ENCODE measurements at places on chromosomes 2 and 18. TPM values are rescaled to one million over a fixed set of nuclear protein-coding genes. Genes with fewer than 3 reads are reported as not detected.

GRCh38 chr2:105307146-105307545 lies 22.4 kb downstream of the TGFBRAP1 start:
- DNase-seq: no peak
- H3K36me3 ChIP-seq: peaks cover 15% of the 10 kb centered on the region
- no peak overlapping the region for H3K27ac ChIP-seq
- peaks cover 19% of the 10 kb centered on the region for H3K4me1 ChIP-seq
- H3K27me3 ChIP-seq: no peaks in the 10 kb centered on the region

GRCh38 chr2:3494984-3495666 lies 24.2 kb downstream of the ADI1 start:
- DNase-seq: no peak
- H3K27me3 ChIP-seq: no peaks in the 10 kb centered on the region
- no peak overlapping the region for H3K4me3 ChIP-seq
- H3K4me1 ChIP-seq: no peaks in the 10 kb centered on the region

DNA sequence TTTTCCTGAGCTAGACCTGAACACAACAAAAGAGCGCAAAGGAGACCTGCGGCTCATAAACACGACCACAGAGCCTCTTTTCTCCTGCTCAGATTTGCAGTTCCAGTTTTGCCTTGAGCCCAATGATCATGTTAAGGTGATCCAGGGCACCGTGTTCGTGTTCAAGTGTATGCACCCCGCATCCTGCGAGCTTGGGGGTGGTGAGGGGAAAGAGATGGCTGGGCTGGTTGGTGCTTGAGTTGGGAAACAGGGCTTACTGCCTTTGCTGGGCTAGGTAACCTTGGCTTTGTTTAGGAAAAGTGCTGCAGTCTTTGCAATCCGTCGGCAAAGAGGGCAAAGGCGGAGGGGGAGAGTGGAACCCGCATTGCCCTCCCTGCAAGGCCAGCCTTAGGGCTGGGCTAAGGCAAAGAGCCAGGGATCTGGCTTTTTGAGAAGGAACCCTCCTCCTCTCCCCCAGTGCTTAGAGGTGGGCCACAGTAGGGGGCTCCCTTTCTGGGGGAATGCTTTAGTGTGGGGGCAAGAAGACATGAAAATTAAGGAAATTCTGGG lies 1.3 kb downstream of the HOXD10 start:
- H3K4me3 ChIP-seq: no peak overlapping the region
- H3K27me3 ChIP-seq: peaks cover 83% of the 10 kb centered on the region
- H3K36me3 ChIP-seq: peaks cover 10% of the 10 kb centered on the region
- DNase-seq: no peak

DNA sequence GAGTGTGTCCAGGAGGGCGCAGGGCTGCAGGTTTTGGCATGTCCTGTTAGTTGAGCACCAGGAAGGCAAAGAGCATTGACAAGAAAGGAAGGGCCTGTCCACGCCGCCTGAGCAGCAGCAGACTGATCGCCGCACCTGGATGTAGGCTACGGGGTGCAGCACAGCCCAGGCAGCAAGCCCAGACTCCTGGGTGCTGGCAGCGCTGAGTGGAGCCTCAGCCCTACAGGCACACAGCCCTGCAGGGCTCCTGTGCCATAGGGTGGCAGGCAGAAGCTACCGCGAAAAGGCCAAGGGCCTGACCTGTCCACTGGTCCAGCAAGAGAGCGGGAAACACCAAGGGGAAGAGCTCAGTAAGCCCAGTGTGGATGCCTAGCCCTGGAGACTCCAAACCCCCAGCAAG lies 198.0 kb downstream of the HDAC4 start:
- H3K27ac ChIP-seq: no peak overlapping the region
- H3K4me1 ChIP-seq: peaks cover 26% of the 10 kb centered on the region
- H3K27me3 ChIP-seq: no peaks in the 10 kb centered on the region
- peaks cover 3% of the 10 kb centered on the region for H3K36me3 ChIP-seq
- no peak for DNase-seq

- no peaks in the 10 kb centered on the region for H3K27me3 ChIP-seq
- no peak overlapping the region for H3K4me3 ChIP-seq
- H3K36me3 ChIP-seq: no peaks in the 10 kb centered on the region
- H3K4me1 ChIP-seq: no peaks in the 10 kb centered on the region
These were observed 90.4 kb upstream of the PARD3B start for GRCh38 chr2:204454672-204455380.

- no peak overlapping the region for H3K4me3 ChIP-seq
- no peak for DNase-seq
- H3K4me1 ChIP-seq: no peaks in the 10 kb centered on the region
These were observed 2896.1 kb upstream of the TEKT4 start for GRCh38 chr2:91975130-91975491.

DNA sequence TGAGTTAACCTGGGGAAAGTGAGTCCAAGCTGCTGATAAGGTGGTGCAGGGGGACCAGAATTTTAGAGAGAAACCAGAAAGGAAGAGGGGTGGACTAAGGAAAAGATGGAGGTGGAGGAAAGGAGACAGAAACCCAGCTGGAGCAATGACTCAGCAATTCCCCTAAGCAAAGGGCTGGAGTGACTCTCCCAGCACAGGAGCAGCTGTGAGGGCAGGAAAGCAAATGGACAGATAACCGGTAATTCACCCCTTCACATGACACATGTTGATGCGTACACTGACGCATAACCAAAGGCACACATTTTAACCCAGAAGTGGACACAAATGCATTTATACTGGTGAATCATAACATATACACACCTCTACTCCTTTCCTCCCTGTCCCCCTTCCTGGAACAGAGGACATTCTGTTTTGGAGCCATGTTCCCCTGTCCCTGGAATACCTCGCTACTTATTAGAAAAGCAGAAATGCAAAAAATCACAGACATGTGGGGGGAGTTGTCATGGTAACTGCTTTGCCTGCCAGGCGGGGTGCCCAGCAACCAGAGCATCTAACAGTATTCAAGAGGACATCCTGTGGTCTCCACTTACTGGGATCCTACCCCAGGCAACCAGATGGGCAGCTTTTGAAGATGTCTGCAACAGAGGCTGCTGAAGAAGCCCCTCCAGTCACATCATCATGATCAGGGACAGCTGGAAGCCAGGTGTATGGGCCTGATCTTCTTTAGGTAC lies 4.7 kb downstream of the CDK5R2 start:
- DNase-seq: no peak
- H3K27ac ChIP-seq: no peak overlapping the region

POTEC gene
- not detected for total RNA-seq

FOXI3 gene
- not detected for total RNA-seq

TGFA gene
- total RNA-seq: 0.50 TPM

UPP2 gene
- not detected for total RNA-seq
